ENCODE measurements at places on chromosomes 7 and 10.

- peak; percentile 70 for DNase-seq
Observed at GRCh38 chr10:42475168-42476098, 162.9 kb downstream of the ZNF33B start.

DNA sequence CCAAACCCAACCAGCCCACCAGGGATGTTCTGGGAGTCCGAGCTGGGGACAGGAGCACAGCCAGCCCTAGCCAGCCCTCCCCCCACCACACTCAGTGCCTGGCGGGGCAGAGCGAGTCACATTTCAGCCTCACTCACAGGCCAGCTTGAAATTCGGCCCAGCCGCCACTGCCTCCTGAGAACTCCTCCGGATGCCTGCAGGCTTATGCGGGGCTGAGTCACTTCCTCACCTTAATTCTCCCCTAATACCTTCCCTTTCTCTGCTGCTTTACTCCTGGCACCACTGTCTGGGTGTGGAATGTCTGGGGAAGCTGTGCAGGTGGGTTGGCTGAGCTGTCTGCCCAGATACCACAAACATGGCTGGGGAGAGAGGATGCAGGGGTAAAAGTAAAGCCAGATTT, 22.6 kb upstream of the DLG5 start:
- peak; percentile 59 for DNase-seq

DNA sequence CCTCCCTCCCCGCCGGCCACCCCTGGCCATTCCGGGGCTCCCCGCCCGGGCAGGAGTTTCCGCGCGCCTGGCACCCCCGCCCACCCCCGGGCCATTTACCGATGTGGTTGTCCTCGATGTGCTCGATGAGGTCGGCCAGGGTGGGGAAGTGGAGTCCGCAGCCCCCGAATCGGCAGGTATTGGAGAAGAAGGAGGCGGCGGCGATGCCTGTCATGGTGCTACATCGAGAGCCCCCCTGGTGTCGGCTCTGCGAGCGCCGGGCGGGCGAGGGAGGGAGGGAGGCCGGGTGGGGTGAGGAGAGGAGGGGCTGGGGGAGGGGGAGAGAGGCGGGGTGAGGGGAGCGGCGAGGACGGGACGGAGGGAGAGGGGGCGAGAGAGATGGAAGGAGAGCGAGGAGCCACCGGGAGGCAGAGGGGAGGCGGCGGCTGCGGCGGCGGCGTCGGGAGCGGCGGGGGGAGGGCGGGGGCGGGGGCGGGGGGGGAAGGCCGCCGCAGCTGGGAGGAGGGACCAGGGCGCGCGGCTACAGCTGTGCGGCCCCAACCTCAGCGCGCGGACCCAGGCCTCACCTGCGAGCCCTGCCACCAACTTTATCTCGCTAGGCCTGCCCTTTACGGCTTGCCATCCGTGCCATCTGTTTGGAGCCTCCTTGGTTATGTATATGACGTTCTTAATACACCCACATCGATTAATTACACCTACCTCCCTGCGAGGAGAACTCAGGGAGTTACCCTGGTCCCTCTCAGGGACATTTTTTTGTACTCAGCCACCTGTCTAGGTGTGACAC, at the start of gene JAZF1:
Gene JAZF1 (minus strand): TSS at position 432 of the 784 bp plus-strand sequence.
- DNase-seq: peak; percentile 16

DNA sequence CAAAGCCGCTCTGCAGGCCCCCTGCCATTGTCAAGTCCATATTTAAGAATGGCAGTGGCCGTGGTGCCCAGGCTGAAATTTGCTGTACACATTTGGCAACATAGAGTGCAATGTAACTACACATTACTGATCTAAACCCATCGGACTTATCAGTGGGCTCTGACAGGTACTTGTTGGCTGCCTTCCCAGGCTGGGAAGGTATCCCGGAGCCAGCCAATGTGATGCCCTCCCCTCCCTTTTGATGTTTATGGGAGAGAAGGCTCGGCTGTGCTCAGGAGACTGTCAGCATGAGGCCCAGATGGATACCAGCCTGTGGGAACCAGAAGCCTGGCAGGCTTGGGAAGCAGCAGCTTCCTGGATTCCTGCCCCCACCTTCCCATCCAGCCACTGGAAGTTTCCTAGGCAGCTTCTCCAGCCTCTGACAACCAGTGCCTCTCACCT, 146.1 kb upstream of the TCF7L2 start:
- DNase-seq: no peak

DNA sequence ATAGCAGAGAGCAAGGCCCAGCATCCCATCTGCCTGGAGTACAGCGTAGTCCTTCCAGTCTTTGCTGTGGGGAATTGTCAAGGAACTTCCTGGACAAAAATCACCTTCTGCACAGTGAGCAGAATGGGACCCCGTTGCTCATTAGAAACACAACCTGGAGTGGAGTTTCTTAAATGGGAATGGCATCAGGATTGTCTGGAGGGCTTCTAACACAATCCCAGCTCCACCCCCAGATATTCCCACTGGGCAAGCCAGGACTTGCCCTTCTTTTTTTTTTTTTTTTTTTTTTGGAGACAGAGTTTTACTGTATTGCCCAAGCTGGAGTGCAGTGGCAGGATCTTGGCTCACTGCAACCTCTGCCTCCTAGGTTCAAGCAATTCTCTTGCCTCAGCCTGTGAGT, 356.4 kb downstream of the GALNT17 start:
- no peak for DNase-seq

GRCh38 chr10:122279725-122280141, 8.6 kb downstream of the BTBD16 start:
- DNase-seq: no peak

DNA sequence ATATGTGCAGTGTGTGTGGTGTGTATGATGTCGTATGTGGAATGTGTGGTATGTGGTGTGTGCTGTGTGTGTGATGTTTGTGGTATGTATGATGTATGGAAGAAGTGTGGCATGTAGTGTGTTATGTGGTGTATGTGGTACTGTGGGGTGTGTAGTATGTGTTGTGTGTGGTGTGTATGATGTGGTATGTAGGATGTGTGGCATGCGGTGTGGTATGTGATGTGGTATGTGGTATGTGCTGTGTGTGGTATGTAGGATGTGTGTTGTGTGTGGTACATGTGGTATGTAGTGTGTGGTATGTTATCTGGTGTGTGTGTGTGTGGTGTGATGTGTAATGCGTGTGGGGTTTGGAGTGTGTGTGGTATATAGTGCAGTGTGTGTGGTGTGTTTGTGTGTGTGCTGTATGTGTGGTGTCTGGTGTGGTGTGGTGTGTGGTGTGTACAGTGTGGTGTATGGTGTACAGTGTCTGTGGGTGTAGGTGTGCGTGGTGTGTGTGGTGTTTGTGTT, 129.6 kb downstream of the ATP6V0E2 start:
- DNase-seq: no peak

- DNase-seq: no peak
Observed at GRCh38 chr7:7773334-7774309, 55.2 kb upstream of the RPA3 start.

DNA sequence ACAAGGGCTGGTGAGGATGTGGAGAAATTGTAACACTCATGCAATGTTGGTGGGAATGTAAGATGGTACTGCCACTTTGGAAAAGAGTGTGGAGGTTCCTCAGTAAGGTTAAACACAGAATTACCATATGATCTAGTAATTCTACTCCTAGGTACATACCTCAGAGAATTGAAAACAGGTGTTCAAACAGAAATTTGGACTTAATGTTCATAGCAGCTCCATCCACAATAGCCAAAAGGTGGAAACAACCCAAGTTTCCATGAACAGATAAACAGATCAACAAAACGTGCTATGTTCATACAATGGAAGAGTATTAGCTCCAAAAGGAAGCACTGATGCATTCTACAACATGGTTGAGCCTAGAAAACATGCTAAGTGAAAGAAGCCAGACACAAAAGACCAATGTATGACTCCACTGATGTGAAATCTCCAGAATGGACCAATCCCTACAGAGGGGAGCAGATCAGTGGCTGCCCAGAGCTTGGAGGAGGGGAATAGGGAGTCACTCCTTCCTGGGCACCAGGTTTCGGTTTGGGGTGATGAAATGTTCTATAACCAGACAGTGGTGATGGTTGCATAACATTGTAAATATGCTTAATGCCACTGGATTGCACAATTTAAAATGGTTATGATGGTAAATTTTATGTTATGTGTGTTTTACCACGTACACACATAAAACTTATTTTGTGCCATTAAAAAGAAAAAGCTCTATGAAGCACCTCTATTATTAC, 5.7 kb upstream of the WDR86 start:
- DNase-seq: no peak

Data from SW 1271 (cell line).